ENCODE measurements at places on chromosomes 16 and 17.
A peak's percentile ranks its signal among the peaks of the same experiment; 100 is the strongest.

GRCh38 chr16:19578378-19578971 lies 23.0 kb downstream of the VPS35L start:
- DNase-seq, result peak; percentile 87

- DNase-seq, result no peak
Observed at GRCh38 chr17:2935632-2936031, 127.8 kb downstream of the OR1D5 start.

DNA sequence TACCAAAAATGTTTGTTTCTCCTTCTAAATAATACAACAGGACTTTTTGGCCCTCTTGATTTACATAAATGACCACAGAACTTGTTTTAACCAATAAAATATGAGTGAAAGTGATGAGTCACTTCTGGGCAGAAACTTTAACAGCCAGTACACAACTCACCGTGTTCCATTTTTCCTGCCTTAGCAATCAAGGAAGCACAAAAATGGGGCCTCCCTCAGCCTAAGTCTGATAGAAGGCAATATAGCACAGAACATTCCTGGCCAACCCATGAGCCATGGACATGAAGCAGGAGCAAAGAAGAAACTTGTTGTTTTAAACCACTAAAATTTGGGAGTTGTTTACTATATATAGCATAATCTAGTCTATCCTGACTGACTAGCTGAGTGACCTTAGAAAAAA lies 61.1 kb upstream of the MTMR4 start:
- DNase-seq, result no peak

DNA sequence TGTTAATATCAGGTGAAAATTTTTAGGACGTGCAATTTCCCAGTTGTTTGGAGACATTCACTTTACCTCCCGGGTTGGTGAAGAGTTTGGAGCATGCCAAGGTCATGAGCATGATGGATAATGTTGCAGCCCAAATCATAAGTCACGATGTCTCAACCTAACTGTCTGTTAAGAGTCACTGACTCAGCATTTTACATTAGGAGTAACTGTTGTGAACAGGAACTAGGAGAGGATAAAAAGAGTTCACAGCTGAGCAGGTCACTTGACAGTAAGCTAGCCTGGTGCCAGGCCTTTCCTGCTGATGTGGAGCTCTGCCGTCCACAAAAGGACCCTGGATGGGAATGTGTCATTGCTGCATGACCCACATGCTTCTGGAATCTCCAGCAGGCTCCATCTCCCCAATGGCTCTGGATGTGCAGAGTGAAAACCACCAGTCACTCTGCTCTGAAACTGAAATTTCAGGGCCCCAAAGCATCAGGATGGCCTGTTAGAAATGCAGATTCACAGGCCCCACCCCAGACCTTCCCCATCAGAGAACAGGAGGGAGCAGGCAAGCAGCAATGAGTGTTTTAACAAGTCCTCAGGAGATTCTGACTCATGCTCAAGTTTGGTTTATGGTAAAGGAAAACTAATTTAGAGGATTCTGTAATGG lies 371.6 kb upstream of the MAF start:
- DNase-seq, result no peak

GRCh38 chr17:76026714-76027158 lies 370 bp downstream of the EVPL start:
- no peak for DNase-seq

- no peak for DNase-seq
Observed at GRCh38 chr17:51132964-51133319, 12.3 kb upstream of the SPAG9 start.

GRCh38 chr17:44604116-44604761 lies 47.0 kb downstream of the FZD2 start:
- no peak for DNase-seq

DNA sequence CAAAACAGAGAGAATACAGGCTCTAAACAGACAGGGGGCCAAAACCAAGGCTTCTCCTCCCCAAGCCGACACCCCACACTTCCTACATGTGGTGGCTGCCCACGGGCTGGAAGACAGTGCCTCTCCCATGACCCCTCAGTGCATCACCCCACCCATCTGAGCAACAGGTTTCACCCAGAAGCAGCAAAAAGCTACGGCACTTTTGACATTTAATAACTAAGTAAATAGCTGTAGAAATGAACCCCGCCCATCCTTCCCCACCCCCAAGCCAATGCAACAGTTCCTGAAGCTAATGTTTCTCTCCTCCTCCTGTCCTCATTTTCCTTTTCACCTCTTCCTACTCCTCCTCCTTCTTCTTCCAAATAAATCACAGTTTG lies 9.9 kb upstream of the SOX9 start:
- DNase-seq, result no peak

DNA sequence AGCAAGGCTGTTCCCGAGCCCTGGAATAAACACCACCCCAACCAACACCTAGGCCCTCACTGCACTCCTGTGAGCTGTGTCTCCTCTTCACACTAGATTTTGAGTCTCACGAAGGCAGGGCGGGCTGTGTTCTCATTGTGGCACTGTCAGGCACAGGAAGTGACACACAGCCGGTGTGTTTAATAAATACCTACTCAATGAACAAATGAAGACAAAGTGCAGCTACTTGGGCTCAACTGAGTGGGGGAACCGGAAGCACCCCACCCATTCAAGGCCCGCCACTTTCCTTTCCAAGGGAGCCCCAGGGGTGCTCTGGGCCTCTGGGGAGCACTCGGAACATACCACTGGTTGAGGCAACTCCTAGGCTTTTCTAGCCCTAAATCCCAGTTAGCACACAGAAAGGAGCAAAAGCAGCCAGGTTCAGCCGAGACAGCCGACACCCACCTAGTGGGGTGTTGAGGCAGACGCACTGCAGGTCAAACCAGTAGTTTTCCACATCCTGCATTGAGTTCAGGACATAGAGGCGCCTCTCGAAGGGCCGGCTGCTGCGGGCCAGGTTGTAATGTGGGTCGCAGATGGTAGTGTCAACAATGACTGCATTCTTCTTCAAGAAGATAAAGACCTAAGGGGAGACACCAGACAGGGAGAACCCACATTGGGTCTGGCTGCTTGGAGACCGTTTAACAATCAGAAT lies 57.7 kb downstream of the GTF3C1 start:
- no peak for DNase-seq

GRCh38 chr17:45246861-45247428 lies 14.9 kb downstream of the SPATA32 start:
- DNase-seq, result no peak

GRCh38 chr17:57666201-57666870 lies 78.8 kb downstream of the CCDC182 start:
- no peak for DNase-seq

DNA sequence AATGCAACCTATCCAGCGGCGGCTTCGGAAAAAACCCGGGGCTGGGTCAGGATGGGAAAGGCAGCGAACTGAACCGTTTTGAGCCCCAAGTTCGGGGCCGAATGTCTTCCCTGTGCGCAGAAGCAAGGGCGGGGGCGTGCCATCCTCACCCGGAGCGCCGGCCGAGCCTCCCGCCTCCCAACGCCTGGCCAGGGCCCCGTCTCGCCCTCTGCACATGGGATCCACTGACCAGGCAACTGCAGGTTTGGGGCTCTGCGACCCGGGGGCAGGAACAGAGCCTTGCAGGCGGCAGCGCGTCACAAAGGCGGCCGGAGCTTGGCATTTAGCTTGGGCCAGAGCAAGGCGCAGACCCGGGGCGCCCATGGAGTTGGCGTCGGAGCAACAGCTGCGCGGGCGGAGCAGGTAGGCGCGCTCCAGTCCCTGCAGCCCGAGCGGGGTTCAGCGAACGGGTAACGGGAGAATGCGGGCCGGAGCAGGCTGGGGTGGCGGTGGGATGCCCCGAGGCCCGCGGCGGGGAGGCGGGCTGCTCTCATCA lies at the start of gene FBXO39:
Gene FBXO39, plus strand, starts transcription at position 345 of the 535 bp plus-strand sequence. CDS start 3,654 bp downstream, outside the sequence.
- no peak for DNase-seq

GRCh38 chr16:49663081-49664065 lies 192.5 kb downstream of the ZNF423 start:
- no peak for DNase-seq

GRCh38 chr16:10972108-10972818 lies 27.9 kb downstream of the CLEC16A start:
- no peak for DNase-seq

DNA sequence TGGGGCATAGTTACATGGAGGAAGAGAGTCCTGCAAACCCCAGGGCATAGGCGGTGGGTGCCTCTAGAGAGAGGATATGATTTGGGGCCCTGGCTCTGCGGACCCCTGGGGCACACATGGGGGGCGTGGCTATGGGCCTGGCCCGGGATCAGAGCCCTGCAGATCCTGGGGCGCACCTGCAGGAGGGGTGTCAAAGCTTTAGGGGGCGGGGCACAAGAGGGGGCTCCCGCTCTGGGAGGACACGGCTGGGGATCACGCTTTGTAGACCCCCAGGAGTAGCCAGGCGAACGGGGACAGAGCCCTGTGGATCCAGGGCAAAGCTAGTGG lies 497 bp downstream of the BCL7C start:
- DNase-seq, result no peak

Measured in nucleus accumbens (tissue), 56 donors.